ENCODE measurements at places on chromosomes 6 and 20. TPM values are rescaled to one million over a fixed set of nuclear protein-coding genes. Genes with fewer than 3 reads are reported as not detected.
A peak's percentile ranks its signal among the peaks of the same experiment; 100 is the strongest.

The PTCRA gene
- total RNA-seq, result 9.8 TPM

DNA sequence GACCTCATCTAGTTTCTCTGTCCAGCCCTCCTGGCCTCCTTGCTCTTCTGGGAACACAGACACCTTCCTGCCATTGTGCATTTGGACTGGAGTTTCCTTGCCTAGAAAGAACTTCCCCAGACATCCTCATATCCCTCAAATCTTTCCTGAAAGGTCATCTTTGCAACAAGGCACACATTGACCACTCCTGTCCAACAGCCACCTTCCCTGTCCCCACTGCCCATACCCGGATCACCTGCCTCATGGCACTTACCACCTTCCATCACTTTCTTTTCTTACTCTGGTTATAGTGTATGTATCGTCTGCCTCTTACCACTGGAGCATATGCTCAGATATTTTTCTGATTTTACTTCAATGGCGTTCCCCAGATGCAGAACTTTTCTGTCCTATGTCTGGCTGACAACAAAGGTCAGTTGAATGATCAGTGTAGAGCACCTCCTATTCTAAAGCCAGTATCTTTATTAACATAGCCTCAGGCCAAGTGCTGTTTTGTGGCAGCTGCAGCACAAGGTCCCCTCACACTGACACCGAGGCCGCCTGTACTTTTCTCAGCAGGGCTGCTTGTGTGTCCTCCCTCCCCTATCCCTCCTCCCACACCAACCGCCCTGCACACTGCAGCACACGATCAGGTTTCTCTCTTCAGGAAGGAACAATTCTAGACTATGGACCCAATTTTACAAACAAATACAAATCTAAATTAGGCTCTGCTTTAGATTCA lies 4.1 kb downstream of the HLA-C start:
- no peak for DNase-seq

DNA sequence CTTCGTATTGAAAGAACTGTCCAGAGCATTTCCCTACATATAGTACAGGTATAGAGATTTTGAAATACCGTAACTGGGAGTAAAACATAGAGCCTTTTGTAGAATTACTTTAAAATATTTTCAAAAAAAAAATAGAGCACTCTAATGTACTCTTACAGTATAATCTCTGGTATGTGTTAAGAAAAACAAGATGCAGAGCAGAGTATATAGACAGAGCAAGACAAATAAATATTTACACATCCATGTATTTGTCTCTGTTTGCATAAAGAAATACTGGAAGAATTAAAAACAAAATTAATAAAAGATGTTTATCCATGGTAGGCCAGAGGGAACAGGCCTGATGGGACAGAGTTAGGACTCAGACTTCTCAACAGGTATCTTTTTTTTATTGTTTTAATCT lies 28.0 kb upstream of the SUMO4 start:
- no peak for DNase-seq

GRCh38 chr6:140105857-140106256 lies 731.4 kb upstream of the CITED2 start:
- no peak for DNase-seq

GRCh38 chr6:149094156-149094555 lies 223.4 kb upstream of the TAB2 start:
- DNase-seq, result no peak

GRCh38 chr6:122818866-122819265 lies 29.8 kb downstream of the SMPDL3A start:
- DNase-seq, result no peak

The SEL1L2 gene
- total RNA-seq, result not detected

DNA sequence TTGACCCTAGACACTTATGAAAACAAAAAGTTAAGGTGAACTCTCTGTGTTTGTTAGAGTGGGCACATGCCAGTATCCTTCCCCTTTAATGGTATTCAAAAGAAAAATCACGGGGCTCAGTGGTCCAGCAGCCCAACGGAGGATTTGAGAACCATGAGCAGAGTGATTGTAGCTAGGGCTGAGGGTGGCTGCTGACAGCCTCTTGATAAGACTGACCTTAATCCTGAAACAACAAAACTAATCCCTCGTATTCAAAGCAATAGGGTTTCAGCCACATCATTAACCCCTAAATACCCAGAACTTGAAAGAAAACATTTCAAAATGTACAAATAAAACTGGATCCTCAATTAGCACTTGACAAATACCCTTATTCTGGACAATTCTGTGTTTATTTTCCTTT lies 95.1 kb downstream of the SNAP25 start:
- no peak for DNase-seq

DNA sequence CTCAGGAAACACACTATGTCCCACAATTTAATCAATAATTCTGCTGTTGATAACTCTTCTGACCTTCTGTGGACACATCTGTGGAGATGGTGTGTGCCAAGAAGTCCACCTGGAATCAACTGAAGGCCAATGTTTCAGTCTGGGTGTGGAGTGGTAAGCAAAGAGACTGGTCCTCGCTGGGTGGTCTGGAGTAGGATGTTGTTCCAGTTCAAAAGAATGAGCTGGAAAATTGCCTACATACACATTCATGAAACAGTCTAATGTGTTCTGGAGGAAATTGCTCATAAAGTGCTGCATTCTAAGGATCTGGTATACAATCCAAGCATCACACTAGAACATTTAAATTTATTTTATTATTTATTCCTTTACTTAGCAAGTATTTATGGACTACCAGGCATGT lies 33.9 kb upstream of the TBX18 start:
- DNase-seq, result no peak

GRCh38 chr20:62875419-62876361 lies 14.1 kb upstream of the TCFL5 start:
- peak; percentile 72 for DNase-seq

DNA sequence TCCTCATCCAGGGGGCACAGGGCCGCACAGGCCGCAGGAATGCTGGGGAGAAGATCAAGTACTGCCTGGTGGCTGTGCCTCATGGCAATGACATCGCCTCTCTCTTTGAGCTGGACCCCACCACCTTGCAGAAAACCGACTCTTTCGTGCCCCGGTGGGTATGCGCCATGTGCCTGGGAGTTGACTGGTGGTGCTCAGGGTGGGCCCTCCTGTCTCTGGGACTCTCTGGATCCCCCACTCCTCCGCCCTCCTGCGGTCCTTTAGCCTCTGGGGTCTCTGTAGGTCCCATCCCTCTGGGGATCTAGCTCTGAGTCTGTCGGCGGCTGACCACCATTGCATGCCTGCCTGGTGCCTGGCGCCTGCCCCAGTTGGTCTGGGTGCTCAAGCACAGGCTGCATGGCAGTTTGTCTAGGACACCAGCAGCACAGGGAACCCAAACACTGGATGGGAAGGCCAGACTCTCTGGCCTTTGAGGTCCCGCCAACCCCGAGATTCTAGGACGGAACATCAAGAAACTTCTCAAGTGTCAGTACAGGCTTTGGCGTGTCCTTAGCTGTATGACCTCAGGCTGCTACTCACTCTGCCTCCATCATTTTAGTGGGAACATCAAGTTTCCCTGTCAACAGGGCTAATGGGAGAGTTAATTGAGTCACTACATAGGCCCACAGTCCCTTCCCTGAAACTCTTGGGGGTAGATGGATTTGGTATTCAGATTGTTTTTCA lies 42.8 kb downstream of the ITPR3 start:
- no peak for DNase-seq

The HMGA1 gene
- 63.5 TPM for total RNA-seq

DNA sequence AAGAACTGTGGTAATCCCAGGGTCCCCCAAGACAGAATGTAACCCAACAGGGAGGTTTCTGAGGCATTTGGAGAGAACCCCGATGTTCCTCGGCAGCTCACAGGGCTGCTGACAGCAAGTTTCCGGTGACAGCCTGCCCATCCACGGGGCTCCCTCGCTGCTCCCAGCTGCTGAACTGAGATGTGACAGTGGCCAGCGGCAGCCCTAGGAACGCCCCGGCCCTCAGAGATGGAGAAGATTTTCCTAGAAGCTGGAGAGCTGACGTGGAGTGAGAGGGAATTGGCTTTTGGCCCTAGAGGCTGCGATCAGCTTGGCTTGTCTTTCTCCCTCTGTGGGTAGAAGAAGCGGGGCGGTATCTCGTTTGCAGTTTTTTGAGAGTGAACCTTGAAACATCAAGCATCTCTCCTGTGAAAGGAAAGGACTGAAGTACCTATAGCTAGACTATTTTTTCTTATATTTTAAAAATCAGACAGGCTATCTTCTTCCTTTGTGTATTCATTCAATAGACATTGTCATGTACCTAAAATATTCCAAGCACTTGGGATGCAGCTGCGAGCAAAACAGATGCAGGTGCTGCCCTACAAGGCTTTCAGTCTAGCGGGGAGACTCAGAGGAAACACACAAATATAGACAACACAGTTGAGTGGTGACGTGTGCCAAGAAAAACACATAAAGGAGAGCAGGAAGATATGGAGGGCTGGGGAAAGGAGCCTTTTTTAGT lies 28.4 kb upstream of the NFATC2 start:
- no peak for DNase-seq

DNA sequence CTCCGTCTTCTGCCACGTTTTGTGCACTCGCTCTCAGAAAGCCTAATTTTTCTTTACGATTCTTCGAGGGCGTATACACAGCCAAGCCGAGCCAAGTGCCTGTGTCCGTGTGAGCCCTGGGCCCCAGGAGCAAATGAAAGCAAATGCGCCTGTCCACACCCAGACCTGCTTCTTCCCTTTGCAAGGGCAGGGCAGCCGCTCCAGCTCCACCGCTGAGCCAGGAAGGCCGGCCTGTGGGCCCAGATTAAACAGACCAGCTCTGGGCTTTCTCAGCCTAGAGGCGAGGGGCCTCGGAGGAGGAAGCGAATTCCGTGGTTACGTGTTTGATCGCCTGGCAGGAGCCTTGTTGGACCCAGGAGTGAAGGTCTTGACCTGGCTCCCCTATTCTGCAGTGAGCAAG lies 184.6 kb downstream of the SMOC2 start:
- no peak for DNase-seq

GRCh38 chr20:45976086-45976485 lies 4.1 kb upstream of the ZNF335 start:
- no peak for DNase-seq

DNA sequence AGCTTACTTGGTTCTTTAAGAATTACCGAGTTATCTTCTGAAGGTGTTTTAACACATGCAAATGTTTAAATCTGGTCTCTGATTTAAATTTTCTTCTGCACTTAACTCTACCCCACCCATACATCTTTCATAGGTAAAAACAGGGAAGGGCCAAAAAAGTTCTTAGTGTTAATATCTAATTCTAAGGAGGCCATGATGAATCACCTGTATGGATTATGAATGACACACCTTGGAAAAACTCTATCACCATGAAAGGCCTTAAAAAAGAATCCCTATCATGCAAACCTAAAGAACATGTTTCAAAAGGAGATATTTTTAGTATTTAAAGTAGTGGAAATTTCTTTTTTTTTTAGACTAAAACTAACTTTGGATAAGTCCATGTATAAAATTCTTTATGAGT lies 54.7 kb downstream of the SLX4IP start:
- DNase-seq, result no peak

The ADTRP gene
- total RNA-seq, result 42.5 TPM

- no peak for DNase-seq
These were observed 23.1 kb upstream of the PHIP start for GRCh38 chr6:79101164-79101563.

DNA sequence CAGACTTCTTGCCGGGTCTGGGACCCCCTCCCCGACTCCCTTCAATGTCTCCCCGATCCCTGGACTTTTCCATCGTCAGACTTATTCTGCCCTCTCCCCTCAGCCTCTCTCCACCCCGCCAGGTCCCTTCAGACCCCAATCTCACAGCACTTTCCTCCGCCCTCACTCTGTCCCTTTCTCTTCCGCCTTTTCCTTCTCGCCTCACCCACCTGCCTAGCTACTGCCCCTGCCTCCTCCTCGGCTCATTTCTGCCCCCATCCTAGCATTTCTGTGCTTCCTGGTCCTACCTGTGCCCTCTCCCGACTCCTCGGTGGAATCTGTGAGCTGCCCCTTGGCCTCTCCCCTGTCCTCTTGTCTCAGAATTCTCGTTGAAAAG lies 616 bp downstream of the CHMP4B start:
- DNase-seq, result no peak

- no peak for DNase-seq
These were observed 175.3 kb upstream of the CST7 start for GRCh38 chr20:24773751-24774201.

DNA sequence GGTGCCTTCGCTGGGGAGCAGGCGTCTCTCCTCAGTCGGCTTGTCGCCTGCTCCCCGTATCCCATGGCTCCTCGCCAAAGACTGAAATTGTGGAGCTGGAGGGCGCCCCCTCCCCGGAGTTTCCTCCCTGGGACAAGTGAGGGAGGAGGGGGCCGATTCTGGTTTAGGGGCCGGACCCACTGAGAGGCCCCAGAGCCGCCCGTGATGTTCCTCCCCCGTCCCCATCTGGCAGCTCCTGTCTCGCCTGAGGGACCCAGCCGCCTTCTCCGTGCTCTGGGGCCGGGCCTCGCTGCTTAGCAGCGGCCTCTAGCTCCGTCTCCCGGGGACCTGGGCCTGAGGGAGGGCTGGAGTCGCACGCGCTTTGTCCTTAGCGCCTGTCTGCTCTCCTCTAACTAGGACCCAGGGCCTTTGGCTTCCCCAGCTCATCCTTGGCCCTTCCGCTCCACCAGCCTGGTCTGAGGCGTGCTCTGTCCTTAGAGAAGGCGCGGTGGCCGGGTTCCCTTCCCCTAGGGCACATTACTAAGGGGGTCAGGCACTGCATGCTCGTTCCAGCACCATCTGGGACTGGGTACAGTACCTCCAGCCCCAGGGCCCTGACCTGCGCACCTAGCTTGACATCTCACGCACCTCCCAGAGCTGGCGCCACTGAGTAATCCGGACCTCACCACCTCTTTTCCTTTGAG lies 29.7 kb downstream of the SLC12A5 start:
- DNase-seq, result peak; percentile 51

- DNase-seq, result peak; percentile 58
These were observed 62.5 kb downstream of the PYGB start for GRCh38 chr20:25310268-25310920.

The MBOAT1 gene
- 13.1 TPM for total RNA-seq

GRCh38 chr6:13248584-13248985 lies 79.8 kb downstream of the TBC1D7 start:
- DNase-seq, result no peak

DNA sequence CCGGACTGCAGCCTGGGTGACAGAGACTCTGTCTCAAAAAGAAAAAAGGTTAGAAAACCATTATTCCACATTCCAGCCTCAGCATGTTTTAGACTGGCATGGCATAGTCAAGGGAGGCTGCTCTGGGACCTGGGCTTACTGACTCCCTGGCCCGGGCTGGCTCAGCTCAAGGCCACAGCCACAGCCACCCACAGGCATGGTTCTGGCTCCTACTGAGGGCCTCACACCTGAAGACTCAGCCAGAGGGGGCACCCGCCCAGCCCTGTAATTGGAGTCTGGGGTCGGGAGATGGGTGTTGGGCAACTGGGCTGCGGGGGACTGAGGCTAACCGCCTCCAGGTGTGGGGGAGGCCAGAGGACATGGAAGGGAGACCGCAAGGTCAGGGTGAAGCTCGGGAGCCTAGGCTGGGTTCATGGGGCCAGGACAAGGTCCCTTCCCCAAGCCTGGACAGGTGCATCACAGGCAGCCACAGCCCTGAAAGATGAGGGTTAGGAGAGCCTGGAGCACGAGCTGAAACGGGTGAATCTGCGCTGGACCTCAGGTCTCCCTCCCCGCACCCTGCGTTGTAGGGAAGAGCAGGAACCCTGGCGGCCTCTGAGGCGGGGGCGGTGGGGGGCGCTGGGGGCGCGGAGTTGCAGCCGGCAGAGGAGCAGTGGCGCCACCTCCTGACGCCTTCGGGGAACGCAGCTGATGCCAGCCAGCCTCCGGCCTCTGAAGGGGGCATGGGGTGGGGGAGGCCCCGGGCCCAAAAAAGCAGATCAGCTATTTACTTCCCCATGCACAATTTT lies 67.7 kb upstream of the SRSF6 start:
- no peak for DNase-seq

The ZNF334 gene
- total RNA-seq, result 4.7 TPM

All from lower lobe of right lung (tissue), 2 donors.